ENCODE measurements at places on chromosomes 4 and X.

DNA sequence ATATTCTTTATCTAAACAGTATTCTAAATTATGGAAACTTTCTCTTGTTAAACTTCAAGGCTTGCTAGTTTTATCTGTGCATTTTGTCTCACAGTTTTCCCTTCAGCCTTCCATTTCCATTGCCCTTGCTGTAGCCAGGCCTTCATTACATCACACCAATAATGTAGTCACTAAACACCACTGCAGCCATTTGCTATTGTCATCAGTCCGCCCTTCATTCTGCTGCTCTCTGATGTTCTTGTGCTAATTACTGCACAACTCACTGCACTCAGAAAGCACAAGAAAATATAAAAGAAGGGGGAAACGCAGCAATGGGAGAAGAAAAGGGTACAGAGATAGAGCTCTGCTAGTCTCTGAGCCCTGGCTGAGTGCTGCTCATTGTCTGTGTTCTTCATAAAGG, 239.6 kb upstream of the FSTL5 start:
- DNase-seq = no peak

- no peak for DNase-seq
These were observed 31.5 kb downstream of the TMA16 start for GRCh38 chr4:163525982-163526381.

- DNase-seq = no peak
These were observed 42.9 kb upstream of the PROM1 start for GRCh38 chr4:16126714-16127113.

- peak; percentile 46 for DNase-seq
These were observed 11.2 kb upstream of the AMOT start for GRCh38 chrX:112851806-112852205.

- peak; percentile 53 for DNase-seq
These were observed 30.7 kb downstream of the EREG start for GRCh38 chr4:74395633-74396032.

DNA sequence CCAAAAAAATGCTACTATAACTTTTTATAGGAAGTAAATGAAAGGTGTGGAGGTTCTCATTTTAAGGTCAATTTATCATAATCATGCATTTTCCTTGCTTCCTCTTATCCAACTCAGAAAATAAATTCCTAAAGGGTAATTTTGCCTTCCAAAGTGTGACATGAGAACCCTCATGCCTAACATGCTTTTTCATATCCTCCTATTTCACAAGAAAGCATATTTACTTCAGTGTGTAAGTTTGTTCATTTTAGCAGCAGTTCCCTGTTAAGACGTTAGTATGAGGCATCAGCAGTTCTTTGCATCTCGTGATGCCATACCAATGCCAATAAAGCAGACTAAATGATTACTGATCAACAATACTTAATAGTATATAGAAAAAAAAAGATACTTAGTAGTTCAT, 18.4 kb downstream of the WDFY3 start:
- DNase-seq = no peak

DNA sequence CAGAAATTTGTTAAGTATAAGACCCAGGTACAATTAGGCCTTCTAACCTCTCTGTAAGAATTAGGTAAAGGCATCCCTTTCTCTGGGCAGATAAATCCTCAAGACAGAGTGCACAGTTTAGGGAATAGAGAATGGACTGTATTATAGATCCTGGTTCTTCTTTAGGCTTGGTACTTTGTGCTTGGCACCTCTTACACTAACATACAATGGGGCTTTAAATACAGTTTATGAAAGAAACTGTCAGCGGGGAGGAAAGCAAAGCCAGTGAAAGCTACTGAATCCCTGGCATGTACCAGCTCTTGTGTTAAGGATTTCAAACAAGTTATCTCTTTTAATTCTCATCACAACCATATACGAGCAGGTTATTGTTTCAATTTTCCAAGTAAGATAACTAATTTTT, 1350.0 kb downstream of the ADGRL3 start:
- DNase-seq = no peak

- no peak for DNase-seq
These were observed 102.7 kb downstream of the TRAM1L1 start for GRCh38 chr4:116982656-116983055.

- DNase-seq = no peak
These were observed 112.7 kb downstream of the ASMT start for GRCh38 chrX:1727531-1728027.

DNA sequence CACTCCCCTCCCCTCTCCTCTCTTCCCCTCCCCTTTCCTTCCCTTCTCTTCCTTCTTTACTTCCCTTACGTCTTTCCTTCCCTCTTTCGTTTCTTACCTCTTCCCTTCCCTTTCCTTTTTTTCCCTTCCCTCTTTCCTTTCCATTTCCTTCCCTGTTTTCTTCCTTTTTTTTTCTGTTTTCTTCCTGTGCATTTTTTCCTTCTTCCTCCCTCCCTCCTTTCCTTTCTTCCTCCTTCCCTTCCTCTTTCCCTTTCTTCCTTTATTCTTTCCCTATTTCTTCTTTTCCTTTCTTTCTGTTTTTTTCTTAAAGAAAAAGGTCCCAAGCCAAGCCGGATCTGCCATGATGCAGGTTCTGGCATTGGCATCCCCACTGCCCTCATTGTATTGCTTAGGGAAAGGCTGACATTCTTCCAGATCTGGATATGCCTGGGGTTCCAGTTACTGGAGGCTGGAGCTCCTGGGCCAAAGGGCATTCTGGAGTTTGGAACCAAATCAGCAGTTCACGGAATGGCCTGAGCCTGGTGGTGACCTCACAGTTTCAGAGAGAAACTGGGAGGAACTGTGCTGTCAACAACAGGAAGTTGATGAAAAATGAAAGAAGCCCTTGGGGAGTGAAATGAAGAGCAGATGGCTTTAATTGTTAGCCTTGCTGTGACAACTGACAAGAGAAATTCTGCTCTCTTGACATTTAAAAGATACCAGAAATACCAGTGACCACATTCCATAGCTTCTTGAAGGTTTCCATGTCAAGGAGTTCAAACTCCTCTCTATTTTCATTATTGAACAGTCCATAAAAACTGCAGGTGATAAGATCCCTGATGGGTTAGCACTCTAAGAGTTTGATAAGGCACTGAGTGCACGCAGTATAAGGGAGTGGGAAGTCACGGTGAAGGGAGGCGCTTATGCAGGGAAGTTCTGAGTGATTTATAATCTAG, 622.1 kb downstream of the SPRY1 start:
- peak; percentile 36 for DNase-seq

DNA sequence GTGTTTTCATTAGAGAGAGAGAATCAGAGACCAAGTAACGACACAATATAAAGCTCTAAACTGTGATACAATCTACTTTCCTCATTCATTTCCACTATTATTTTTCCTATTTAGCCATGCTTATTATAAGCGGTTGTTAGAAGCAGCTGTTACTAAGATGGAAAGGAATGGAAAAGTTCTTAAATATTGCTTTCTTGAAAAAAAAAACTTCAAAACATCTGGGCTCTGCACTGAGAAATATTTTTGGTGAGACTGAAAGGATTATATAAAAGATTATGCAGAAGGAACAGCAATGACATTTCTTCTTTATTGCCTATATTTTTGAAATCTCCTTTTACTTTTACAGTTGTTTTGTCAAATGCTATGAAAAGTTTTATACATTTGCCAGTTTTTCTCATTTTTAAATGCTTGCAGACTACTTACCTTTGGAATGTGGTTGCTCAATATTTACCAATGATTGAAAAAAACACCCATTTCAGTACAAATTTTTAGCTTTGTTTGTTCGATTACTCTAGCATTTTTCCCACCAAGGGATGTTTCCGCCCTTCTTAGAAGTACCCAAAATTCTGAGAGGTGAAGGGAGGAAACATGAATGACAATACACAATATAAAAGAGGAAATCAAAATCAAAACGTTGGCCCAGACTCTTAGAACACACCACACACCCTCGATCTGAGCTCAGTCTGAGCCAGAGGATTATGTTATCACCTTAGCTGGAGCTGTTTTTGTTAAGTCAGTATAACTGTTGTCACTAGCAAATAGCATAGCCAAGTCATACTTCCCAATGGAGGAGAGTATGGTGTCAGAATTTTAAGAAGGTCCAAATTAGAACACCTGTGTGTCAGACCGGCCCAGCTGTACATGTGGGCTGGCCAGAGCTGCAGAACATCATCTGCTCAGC, 18.4 kb downstream of the DKK2 start:
- DNase-seq = peak; percentile 21

DNA sequence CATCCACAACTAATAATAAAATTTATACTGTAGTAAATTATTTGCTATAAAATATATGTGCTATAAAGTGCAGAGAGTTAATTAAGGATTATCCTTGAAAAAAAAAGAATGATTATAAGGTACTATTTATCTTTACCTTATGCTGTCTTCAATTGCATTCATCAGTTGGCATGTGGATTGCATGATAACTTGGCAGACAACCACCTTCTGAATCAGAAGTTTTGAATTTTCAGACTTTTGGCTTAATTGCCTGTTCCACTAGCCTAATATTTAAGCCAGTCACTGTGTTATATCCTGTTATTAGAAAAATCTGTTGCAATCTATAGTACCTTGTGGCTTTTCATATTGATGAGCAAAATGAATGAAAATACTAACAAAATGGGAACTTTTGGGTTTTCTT, 1040.3 kb upstream of the PCDH10 start:
- peak; percentile 59 for DNase-seq

GRCh38 chr4:147826288-147826646, 94.4 kb downstream of the ARHGAP10 start:
- DNase-seq = no peak

DNA sequence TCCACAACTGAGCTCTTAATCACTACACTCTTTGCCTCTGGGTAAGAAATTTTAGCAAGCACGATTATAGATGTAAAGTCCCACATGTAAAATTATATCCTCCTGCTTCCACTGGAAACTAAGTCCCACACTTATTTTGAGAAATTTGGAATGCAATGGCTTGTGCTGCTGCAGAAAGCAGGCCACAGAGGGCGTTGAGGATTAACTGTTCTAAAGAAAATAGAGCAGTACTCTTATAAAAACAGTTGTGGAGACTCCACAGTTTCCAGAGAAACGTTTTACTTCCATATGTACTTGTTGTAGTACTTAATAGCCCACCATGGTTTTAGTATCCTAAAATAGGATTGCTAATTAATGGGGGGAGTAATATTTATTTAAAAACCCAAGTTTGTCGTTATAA, 1.7 kb upstream of the CENPC start:
- DNase-seq = no peak

DNA sequence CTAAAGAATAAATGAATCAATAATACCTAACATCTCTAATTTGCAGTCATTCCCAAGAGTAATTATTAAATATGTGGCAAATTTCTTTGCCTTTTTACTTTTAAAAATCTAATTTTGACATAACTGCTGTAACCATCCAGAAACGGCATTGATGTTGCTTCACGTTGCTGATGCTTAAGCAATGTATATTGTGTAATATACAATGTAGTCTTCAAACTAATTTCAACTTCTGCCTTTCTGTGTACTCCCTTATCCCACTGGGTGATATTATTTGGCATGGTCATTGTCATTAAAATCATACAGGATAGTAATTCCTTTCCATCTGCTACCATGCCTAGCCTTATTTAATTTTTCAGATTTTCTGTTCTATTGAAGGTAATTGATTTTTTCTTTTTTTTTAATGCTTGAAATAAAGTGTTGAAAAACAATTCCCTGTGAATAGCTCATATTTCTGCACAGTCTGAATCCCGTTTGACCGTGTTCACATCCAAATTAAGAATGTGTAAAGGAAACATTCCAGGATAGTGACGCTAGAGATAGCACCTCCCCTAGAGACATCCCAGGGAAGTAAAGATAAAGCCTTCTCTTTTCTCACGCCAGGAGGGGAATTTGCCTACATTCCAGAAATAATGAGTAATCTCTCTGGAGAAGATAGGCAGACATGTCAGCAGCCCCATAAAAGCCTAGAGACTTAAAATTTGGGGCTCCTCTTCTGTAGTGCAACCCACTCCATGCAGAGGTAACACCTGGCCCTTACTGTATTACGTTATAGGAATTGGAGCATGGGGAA, 8.6 kb downstream of the FAM200B start:
- peak; percentile 86 for DNase-seq

DNA sequence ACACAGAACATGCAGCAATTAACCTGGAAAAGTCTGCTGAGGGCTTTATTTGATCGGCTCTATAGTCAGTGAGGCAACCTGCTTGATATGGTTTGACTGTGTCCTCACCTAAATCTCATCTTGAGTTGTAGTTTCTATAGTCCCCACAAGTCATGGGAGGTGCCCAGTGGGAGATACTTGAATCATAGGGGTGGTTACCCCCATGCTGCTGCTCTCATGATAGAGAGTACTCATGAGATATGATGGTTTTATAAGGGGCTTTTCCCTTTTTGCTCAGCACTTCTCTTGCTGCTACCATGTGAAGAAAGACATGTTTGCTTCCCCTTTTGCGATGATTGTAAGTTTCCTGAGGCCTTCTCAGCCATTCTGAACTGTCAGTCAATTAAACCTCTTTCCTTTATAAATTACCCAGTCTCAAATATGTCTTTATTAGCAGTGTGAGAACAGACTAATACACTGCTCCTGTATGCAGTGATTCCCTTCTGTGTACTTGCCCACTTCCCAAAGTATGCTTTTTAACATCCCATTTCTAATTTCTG, 78.2 kb downstream of the NPFFR2 start:
- no peak for DNase-seq

DNA sequence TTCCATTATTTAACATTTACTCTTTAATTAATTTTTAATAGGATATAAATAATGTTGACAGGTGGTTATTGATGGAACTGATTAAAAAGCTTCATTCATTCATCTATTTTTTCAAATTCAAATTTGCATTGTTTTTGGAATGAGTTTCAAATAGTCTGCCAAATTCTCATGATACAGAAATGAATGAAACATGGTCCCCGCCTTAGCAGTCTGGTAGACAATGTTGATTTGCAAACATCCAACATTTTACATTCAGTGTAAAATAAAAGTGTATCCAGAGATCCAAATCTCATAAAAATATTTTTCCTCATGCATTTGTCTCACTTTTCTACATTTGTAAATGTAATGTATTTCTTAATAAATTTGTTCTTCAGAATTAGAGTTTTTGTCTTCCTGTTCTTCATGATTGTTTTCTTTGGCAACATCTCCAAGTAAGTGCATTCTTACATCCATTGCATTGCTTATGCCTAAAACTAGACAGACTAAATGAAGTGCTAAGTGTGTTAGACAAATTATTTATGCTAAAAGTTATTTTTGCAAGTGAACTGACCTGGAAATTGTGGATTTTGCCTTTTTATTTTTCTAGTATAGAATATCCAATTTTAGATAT, 142.3 kb downstream of the PCDH18 start:
- no peak for DNase-seq

DNA sequence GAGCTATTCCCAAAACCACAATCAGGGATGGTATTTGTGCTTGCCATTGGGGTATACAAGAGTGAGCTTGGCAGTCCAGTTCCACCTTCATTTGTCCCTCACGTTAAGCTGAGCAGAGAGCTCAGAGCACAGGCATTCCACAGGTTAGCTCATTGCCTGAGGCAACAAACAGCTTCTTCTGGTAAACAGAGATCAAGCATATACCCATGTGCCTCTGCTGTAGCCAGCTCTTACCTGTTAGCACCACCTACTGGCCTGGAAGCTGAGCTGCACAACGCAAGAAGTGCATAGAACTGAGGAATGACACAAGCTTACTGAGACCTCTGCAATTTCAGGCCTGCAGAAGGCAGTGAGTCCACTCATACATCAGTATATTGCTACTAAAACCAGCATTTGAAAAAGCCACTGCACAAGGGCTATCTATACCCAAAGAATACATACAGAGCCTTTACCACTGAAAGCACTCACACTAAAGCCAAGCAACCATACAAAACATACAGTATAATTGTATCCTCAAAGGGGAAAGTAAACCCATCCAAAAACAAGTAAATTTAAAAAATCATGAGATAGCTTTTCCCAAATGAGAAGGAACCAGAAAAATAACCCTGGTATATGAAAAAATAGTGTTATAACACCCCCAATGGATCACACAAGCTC, 258.3 kb upstream of the GABRA2 start:
- DNase-seq = no peak
